NCI-H1048 (cell line): ENCODE measurements at places on chromosomes 13 and 19.
A peak's percentile ranks its signal among the peaks of the same experiment; 100 is the strongest.

DNA sequence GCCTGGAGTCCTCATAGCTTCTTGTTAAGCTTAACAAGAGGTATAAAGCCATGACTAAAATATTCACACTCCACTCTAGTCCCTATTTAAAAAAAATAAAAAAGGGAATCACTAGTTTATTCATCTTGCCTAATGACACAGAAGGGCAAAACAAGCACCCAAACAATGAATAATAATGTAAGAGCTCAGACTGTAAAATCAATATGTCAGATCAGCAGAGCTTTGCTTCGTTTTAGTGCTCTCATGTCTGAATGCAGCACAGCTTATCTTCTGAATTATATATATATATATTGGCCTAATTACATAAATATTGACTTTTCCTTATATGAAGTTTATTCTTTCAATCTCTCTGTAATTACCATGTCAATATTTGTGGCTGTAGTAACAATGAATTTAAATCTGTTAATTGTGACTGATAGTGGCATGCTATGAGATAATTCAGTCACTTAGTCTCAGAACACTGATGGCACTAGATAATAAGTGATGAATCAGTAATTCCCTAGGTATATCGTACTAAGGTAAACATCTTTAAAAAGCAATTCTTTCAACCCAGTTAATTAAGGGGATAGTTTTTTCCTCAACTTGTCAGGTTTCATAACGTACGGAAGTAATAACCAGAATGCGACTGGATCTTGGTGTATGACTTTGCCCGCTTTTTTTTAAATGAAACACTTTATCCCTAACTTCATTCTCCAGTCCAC is 361.9 kb upstream of the GPC6 start:
- DNase-seq = no peak

DNA sequence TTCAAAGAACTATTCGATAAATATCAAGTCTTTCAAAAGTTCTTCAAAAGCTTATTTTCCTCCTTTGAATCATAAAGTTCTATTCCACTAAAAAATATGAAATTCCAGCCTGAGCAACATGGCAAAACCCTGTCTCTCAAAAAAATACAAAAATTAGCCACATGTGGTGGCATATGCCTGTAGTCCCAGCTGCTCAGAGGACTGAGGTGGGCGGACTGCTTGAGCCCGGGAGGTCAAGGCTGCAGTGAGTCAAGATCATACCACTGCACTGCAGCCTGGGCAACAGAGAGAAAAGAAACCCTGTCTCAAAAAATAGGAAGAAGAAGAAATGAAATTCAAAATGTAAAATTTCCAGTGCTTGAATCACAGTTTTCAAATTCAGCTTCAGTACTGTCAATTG is 24.6 kb downstream of the CAB39L start:
- no peak for DNase-seq

DNA sequence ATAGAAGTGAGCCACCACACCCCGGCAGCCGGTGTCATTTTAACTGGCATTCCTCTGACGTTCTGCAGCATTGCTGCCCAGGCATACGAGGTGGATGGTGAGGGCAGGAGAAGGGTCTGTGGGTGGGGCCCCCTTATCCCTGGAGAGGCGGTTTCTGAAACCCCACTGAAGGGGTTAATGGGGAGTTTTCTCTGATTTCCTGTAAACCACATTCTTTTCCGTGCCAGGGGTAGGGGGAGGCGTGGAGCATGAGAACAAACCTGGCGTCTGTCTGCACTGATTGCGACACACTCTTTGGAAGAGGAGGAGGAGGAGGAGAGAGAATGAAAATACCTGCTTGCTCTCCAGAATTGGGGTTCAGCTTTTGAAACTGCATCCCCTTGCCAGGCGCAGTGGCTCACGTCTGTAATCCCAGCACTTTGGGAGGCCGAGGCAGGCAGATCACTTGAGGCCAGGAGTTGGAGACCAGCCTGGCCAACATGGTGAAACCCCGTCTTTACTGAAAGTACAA is 2.7 kb upstream of the C3 start:
- no peak for DNase-seq

DNA sequence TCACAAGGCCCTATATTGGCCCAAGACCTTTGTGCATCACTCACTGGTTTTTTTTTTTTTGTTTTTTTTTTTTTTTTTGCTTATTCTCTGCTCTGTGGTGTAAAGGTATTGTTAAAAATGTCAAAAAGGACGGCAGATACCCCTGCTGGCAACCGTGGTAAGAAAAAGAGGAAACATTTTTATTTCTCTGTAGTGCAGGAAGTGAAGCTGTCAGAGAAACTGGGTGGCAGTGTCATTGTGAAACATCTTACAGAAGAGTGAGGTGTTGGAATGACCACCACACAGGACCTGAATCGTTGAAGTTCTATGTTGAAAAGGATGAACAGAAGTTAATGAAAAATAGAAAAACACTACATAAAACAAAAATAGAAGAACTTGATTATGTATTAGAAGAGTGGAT is 346.4 kb downstream of the FGF9 start:
- DNase-seq = no peak

DNA sequence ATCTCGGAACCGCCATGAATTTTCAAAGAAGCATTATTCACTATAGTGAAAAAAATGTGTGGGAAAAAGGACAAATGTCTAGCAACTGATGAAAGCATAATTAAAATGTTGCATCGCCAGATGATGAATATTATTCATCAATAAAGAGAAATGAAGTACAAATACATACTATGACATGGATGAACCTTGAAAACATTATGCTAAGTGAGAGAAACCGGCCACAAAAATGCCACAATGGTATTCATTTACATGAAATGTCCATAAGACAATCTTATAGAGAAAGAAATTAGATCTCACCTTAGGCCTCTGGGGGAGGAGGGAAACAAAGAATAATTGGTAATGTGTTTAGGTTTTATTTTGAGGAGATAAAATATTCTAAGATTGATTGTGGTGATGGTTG is 645.0 kb downstream of the EFNB2 start:
- no peak for DNase-seq

DNA sequence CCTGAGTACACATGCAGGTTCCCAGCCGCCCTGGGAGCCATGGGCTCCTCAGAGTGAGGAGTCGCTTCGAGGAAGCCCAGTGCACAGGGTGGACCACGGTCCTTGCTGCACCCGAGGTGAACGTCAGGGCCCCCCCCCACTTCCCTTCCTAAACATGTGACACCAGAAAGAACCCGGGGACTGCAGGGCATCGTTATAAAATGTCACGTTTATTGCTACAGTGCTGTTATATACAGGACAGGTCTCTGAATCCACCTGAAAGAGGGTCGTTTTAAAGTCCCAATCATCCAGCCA is 3.8 kb upstream of the UQCR11 start:
- no peak for DNase-seq

DNA sequence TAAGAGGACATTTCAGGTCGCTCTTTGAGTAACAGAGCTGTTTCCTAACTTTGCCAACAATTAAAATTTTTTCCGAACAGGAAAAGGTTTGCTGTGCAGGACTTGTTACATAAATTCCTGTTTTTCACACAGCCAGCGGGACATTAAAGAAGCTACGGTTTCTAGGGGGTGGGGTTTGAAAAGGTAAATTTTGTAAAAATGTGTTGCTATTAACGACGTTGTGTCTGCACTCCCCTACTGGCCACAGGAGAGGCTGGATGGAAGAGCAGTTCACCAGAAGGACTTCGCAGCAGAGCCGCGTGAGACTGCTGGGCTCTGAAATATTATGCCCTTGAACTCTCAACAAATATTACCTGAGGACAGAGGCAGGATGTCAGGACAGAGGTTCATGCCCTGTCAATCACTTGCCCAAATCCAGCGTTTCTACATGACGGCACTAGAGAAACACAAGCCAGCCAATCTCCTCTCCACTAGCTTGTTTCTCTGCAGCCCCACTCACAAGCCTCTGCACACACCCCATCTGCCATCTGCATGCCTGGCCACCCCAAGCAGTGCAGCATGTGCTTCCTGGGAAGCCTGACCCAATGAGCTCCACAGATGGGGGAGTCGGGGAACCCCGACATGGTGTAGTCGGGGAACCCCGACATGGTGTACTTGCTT is 102.0 kb downstream of the FOXO1 start:
- DNase-seq = no peak

DNA sequence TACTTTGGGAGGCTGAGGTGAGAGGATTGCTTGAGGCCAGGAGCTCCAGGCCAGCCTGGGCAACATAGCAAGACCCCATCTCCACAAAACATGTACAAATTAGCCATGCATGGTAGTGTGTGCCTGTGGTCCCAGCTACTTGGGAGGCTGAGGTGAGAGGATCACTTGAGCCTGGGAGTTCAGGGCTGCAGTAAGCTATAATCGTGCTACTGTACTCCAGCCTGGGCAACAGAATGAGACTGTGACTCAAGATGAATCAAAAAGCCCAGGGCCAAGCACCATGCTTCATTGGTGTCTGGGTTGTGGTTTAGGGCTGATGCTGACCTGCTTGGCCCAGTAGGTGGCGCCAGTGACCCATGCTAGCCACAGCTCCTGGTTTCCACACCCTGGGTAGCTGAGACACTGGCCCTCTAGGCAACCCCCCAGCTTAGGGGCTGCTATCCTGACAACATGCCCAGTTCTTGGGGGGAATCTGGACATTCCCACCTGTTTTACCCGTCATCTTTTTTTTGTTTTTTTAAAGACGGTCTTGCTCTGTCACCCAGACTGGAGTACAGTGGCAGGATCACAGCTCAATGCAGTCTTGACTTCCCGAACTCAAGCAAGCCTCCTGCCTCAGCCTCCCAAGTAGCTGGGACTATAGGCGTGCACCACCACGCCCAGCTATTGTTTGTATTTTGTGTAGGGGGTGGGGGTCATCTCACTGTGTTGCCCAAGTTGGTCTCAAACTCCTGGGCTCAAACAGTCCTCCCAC is 5.5 kb downstream of the CCDC124 start:
- DNase-seq = peak; percentile 16

DNA sequence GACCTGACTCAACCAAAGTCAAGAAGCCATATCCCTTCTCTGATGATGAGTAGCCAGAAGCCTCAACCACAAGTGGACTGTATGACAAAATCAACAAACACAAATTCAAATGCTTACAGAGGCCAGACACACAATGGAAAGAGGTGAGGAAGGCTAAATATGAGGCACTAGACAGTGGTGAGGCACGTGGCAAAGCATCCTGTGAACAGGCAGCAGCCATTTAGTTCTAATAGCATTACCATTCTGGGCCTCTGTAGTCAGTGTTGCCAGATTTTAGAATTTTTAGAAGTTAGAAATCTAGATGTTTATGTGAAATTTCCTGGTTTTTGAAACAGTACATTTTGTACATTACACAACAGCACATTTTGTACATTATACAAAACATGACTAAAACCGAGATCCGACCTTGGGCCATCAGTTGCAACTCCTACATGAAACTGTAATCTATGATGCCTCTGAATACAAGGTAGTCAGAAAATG is 403.3 kb downstream of the COG6 start:
- DNase-seq = no peak

- no peak for DNase-seq
These were observed 25.0 kb upstream of the NCCRP1 start for GRCh38 chr19:39171479-39172465.

DNA sequence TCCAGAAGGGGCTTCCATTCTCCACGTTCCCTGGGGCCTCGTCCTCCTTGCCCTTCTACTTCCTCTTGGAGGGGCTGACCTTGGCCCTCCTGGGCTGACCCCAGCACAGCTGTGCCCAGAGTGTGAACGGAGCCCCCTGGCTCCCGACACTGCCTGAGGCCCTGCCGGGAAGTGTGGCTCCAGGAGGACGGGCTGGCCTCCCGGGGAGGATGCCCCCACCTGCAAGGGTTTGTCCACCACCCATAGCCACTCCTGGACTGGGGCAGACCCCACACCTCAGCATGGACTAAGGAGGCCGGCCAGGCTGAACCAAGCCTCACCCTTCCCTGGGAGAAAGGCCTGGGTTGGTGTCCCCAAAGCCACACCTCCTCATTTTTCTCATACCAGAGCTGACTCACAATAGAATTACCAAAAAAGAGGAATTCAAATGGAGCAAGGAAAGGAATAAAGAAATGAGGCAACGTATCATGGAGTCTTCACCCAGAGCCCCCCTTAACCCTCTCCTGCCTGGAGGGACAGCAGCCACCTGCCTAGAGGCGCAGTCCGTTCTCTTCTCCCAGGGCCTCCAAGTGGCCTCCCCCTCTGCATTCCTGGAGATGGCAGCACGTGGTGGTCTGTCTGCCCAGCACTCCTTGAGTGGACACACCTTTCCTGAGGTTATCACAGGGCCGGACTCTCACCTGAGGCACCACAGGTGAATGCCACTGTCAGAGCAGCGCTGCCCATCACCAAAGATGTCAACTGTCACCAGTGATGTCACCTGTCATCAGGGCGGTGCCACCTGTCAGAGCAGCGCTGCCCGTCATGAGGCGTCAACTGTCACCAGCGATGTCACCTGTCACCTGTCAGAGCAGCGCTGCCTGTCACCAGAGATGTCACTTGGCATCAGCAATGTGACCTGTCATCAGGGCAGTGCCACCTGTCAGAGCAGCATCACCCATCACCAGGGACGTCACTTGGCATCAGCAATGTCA is 3.1 kb upstream of the C13orf46 start:
- no peak for DNase-seq
